Ovary (tissue), 10 donors: ENCODE measurements at places on chromosomes 13 and 19. TPM values are rescaled to one million over a fixed set of nuclear protein-coding genes. Genes with fewer than 3 reads are reported as not detected.
A peak's percentile ranks its signal among the peaks of the same experiment; 100 is the strongest.

DNA sequence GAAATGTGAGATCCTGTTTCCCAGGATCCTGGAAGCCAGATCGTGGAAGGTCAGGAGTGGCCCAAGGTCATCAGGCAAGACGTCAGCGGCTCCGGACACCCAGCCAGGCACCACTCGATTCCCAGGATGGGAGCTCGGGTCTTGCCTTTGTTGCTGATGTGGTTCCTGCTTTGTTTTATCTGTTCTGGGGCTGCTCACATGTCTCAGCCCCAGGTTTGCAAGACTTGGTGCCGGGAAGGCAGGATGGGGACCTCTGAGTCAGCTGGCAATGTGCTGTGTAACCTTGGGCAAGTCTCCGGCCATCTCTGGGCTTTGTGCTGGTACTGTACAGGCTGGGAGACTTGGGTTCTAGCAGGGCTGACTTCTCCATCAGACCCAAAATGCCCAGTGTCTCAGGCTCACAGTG, 1.4 kb upstream of the FCHO1 start:
- DNase-seq: no peak

DNA sequence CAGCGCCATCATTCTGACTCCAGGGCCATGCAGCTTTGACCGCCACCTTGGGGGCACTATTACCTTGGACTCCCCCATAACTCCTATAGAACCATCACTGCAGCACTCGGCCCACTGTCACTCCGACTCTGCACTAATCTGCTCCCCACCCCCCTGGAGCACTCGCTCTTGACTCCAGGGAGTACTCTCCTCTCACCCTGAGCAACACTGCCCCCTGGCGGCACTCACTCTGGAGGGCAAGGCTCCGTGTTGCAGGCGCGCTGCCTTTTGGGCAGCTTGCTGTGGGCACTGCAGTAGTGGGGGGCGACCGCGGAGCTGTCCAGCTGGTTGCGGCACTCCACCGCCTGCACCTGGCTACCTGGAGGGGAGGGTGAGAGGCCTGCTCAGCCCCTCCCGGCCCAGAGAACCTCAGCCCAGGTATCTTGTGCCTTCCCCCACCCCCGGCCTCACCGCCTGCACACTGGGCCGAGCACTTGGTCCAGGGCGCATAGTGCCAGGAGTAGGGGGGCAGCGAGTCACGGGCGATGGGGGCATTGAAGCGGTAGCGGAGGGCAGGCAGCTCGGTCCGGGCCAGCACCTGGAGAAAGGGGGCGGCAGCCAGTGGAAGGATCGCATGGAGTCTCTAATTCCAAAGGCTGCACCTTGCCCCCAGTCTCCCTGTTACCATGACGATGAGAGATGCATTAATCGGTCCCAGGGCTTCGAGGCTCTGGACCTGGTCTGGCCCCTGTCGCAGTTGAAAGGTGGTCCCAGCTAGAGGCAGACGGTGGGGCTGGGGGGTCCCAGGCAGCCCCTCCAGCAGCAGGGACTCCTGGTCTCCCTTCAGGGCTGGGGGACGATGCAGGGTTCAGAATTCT, 8.9 kb upstream of the MYO1F start:
- DNase-seq: peak; percentile 59

- no peak for DNase-seq
These were observed 4.4 kb downstream of the KXD1 start for GRCh38 chr19:18562086-18562485.

DNA sequence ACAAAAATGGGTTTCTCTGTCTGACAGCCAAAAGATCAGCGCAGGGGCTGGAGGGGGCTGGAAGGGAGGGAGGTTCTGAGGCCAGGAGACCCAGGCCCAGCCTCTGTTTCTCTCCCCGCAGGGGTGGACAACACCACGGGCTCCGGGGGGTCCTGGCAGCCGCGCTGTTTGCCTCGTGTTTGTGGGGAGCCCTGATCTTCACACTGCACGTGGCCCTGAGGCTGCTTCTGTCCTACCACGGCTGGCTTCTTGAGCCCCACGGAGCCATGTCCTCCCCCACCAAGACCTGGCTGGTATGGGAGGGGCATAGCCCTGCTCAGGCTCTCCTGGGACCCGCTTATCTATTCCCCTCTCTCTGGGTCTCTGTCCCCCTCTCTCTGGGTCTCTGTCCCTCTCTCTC, 9.6 kb downstream of the CPT1C start:
- no peak for DNase-seq

DNA sequence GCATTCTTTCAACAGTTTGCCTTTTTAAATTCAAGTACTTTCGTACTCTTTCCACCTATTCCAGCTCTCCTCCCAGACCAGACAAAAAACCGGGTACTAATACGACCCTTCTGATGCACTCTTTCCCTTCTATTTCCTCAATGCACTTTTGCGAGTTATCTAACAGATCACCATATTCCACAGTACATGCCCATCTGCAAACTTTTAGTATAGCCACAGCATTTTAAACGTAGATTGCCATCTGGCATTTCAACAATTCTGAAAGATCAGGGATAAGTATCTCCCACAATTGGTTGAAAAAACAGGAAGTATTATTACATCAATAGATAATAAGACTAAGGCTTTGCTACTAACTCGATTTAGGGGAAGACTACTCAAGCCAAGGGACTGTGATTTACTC, 31.5 kb downstream of the RBM26 start:
- DNase-seq: no peak

- no peak for DNase-seq
These were observed 12.9 kb downstream of the NOVA2 start for GRCh38 chr19:45960595-45961235.

ZNF544 gene
- polyA plus RNA-seq: 16.8 TPM

PCDH9 gene
- 0.18 TPM for polyA plus RNA-seq

FXYD7 gene
- polyA plus RNA-seq: not detected

CHERP gene
- 26.3 TPM for polyA plus RNA-seq

FAM124A gene
- polyA plus RNA-seq: 0.63 TPM

LHB gene
- not detected for polyA plus RNA-seq

ZNF729 gene
- polyA plus RNA-seq: not detected
